ENCODE measurements at places on chromosomes 1 and 21.

DNA sequence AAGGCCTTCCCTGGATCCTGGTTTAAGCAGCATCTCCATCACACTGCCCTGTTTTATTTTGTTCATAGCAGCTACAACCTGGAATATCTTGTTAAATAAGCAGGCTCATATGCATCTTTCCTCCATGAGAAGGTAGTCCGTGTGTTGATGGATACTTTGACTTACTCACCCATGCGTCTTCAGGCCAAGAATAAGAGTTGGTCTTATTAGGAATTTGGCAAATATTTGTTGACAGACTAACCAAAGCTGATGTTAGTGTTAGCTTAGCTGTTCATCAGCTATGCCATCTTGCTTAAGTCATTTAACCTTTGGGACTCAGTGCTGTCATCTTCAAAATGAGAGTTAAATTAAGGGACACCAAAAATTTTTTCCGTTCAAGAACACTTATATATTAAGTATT, 59.2 kb downstream of the SASS6 start:
- no peak for DNase-seq

DNA sequence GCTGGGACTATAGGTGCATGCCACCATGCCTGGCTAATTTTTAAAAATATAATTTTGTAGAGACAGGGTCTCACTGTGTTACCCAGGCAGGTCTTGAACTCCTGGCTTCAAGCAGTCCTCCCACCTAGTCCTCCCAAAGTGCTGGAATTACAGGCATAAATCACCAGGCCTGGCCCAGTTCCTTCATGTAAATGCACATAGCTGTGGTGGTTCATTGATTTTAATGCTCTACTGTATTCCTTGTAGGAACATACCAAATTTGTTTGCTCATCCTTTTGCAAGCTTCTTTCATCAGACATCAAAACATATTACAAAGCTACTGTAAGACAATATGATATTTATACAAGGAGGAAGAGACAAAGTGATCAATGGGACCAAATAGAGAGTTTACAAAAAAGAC, 237.5 kb upstream of the ESRRG start:
- DNase-seq: no peak

DNA sequence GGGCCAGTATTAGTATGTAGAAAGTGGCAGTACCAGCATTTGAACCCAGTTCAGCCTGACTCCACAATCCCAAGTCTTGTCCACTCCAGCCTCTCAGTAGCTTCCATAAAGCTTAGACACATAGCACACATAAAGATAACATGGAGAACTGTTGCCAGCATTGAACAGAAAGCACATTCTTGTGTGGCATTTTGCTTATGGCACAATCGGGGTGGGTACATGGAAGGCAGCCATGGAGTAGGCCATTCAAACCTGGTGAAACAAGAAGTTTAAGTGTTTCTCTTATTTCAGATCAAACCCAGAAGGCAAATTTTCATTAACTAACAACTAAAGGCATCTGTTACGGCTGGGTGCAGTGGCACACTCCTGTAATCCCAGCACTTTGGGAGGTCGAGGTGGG, 102.7 kb downstream of the HIVEP3 start:
- no peak for DNase-seq

DNA sequence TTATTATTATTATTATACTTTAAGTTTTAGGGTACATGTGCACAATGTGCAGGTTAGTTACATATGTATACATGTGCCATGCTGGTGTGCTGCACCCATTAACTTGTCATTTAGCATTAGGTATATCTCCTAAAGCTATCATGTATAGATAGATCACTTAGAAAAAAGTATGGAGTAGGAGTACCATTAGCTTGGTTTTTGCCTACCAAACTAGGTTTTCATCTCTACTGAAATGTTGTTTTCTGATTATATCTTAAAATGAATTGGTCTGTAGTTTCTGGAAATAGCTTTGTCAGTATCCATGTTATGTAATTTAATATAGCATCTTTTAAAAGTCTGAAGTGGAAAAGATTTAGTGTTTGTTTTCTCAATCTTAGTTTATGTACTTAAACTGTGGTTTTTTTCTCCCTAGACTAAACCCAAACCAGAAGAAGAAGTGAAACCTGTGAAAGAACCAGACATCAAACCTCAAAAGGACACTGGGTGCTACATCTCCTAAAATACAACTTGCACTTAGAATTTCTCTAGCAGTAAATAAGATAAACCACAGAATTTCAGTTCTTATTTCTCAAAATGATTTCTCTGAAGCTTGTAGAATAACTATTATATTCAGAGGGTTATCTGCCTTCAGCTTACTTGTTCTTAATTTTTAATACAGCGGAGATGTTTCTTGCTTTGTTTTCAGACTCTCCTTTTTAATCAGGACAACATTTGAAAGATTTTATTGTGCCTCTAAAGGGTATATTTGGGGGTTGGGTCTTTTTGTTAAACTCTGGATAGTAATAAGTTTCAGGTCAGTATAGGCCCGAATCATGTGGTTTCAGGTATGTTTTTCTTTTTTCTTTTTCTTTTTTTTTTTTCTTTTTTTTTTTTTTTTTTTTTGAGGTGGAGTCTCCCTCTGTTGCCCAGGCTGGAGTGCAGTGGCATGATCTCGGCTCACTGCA, 4.5 kb upstream of the FAM177B start:
- no peak for DNase-seq

DNA sequence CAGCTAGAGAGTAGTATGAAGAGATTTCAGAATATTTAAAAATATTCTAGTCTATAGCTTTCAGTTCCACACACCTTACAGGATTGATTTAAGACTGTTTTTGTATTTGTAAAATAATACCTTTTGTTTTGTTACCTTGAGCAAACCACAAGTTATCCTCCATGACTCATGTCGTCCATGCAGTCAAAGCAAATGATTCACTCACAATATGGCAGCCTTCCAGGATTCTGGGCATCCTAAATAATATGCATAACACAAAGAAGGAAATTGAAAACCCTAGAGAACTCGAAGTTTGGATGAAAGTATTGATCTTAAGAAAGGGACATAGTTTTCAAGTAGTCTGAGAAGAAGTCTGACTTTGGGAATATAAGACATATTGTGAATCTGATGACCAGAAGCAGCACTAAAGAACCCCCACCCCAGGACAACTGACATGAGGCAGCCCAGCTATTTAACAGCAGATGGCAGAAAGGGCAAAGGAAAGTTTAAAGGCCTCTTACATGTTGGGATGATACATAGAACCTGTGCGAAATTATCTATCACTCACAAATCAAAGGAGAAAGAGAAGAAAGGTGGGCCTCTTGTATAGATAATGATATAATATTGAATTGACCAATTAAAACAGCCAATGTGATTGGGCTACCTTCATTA, 857.9 kb downstream of the BRINP3 start:
- DNase-seq: no peak

- DNase-seq: no peak
These were observed 17.2 kb downstream of the ATP1A1 start for GRCh38 chr1:116390195-116390594.

DNA sequence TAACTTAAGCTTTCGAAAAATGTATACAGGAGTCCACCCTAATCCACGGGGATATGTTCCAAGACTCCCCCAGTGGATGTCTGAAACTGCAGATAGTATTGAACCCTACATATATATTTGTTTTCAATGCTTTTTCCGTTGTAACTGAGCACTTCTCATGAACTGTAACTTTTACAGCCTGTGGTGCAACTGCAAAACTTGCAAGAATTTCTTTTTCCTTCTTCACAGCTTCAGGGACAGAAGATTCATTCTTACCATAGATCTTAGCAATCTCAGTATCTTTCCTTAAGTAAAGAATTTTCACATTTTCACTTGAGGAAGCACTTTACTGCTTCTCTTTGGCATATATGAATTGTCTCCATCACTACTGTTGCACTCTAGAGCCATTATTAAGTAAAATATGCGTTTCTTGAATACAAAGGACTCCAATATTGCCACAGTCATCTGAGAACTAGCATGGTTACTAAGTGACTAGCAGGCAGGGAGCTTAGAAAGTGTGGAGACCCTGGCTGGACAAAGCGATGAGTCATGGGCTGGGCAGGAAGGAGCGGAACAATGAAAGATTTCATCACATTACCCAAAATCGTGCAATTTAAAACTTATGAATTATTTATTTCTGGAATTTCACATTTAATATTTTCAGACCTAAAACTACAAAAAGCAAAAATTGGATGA, 14.1 kb downstream of the DPYD start:
- peak; percentile 85 for DNase-seq

GRCh38 chr1:40475268-40475667, 1.8 kb upstream of the ZFP69 start:
- DNase-seq: no peak

- no peak for DNase-seq
These were observed 16.8 kb upstream of the JAK1 start for GRCh38 chr1:64983110-64983509.

DNA sequence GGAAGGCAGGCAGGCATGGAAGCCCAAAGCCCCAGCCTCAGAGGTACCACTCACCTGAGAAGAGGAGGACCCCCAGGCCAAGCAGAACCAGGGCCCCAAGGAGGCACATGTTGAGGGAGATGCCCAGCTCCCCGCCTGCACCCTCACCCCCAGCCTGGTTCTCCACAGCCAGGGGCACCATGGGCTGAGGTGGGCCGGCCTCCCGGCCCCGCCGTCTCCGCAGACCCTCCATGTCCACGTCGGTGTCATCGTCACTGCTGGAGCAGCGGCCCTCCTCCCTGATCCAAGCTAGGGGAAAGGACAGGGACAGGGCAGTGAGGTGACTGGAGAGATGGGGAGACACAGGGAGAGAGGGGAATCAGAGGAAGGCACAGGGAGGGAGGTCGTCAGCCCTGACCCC, 7.8 kb downstream of the PBXIP1 start:
- no peak for DNase-seq

DNA sequence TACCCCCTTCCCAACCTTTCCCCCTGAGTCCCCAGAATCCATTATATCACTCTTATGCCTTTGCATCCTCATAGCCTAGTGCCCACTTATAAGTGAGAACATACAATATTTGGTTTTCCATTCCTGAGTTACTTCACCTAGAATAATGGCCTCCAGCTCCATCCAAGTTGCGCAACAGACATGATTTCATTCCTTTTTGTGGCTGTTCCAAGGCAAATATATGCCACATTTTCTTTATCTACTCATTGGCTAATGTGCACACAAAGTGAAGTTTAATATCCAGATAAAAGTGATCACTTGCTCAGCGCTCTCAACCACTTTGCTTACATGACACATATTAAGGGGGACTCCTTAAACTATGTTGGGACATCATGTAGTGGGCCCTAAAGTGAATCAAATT, 72.4 kb upstream of the TIAM1 start:
- DNase-seq: no peak

DNA sequence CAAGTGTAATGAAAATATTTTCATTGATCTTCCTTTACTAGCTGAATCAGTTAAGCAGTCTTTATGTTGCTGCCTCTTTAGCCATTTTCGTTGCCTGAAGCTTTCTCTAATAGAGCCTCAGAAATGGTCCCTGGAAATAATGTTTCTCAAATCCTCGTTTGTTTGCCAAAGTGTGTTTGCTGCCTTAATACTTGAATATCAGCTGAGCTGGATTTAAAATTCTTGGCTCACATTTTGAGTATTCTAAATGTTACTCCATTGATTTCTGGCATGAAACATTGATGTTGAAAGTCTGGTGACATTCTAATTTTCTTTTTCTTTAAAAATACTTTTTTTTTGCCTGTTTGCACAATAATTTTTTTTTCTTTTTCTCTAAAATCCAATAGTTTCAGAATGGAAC, 84.6 kb upstream of the SERBP1 start:
- DNase-seq: no peak

DNA sequence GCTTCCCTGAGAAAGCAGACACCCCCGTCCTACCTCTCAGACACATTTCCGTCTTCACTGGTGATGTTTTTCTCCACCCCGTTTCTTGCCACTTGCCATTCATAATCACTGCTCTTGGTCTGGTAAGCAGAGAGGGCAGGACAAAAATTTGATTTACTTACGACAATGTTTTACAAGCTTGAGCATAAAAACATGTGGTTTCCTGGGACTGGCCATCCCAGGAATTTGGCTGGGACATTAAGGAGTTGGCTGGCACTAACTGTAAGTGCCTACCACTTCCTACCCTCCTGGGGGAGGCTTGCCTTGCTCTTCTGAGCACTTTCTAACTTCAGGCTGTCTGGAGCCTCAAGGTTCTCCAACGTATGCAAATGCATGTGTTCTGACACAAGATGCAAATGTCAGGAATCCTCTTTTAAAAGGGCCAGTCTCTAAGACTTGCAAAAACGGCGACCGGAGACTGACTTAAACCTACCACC, 24.2 kb downstream of the ZBTB18 start:
- DNase-seq: no peak

- no peak for DNase-seq
These were observed 26.4 kb downstream of the LDLRAP1 start for GRCh38 chr1:25569597-25570396.

GRCh38 chr1:220378571-220379302, 106.5 kb upstream of the RAB3GAP2 start:
- no peak for DNase-seq

- no peak for DNase-seq
These were observed 11.6 kb upstream of the CD46 start for GRCh38 chr1:207740207-207740606.

GRCh38 chr1:32695098-32695904, 7.3 kb downstream of the SYNC start:
- DNase-seq: no peak

DNA sequence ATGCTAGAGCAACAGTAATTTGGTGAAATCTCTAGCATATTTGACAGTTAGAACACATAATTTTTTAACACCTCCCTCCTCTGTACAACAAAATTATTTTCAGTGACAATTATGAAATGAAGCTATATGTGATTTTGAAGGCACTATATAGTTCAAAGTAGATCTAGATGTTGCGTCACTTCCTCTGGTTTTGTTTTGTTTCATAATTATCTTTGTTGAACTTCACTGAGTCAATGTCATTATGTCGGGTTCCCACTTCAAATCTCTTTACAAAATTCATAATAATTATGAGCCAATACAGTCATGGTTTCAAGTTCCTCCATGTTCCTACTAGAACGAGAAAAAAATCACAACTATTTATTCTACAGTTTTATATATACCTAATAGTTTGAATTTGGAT, 254.8 kb upstream of the PLXNA2 start:
- peak; percentile 27 for DNase-seq

DNA sequence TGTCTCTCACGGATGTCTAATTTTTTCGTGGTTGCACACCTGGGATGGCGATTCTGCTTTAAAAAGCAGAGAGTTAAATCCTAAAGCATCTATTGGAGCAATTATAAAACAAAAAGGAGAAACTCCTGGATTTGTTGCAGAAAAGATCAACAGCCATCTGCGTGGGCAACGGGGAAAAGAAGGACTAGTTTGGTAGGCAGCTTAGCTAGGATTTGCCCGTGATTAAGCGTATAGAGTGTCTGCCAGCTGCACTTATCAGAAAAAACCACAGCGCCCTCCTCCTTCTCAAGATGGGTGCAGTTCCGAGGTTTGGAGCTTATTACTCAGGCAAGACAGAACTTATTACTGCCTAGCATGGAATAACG, 526 bp upstream of the SLC25A24 start:
- DNase-seq: peak; percentile 56

DNA sequence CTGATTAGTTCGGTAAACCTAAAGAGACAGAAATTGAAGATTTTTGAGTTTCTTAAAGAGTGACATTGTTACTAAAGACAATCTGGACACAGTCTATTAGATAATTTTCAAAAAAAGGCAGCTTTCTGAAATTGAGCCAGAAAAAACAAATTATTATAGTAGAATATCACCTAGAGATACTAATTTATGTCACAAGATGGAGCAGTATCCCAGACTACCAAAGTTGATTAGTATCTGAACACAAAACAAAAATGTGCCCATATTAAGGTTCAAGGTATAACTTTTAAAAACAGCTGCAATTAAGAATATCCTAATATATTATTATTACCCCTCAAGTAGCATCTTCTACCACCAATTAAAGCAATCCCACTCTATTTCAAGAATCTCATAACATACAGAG, 40.5 kb upstream of the SYT2 start:
- DNase-seq: peak; percentile 10
